ENCODE measurements at places on chromosomes 5 and 9. TPM values are rescaled to one million over a fixed set of nuclear protein-coding genes. Genes with fewer than 3 reads are reported as not detected.
A peak's percentile ranks its signal among the peaks of the same experiment; 100 is the strongest.

The MCC gene
- 4.1 TPM for total RNA-seq

GRCh38 chr5:33526755-33527154, 86.0 kb downstream of the TARS1 start:
- H3K36me3 ChIP-seq: no peaks in the 10 kb centered on the region
- H3K27me3 ChIP-seq: no peaks in the 10 kb centered on the region
- no peak overlapping the region for H3K27ac ChIP-seq
- no peak for DNase-seq

- H3K27me3 ChIP-seq: no peaks in the 10 kb centered on the region
- H3K4me3 ChIP-seq: no peak overlapping the region
- DNase-seq: no peak
- no peak overlapping the region for H3K27ac ChIP-seq
- H3K36me3 ChIP-seq: no peaks in the 10 kb centered on the region
- no peaks in the 10 kb centered on the region for H3K4me1 ChIP-seq
Measured at GRCh38 chr5:3339798-3340115, 255.9 kb upstream of the IRX1 start.

The WNT8A gene
- not detected for total RNA-seq

GRCh38 chr9:79572608-79573411, 1.0 kb downstream of the TLE4 start:
- H3K27me3 ChIP-seq: peaks cover 5% of the 10 kb centered on the region
- peaks cover 41% of the 10 kb centered on the region for H3K4me1 ChIP-seq
- H3K4me3 ChIP-seq: peak overlapping the region; percentile 80
- peak; percentile 69 for DNase-seq
- H3K27ac ChIP-seq: peak overlapping the region; percentile 85
- peaks cover 4% of the 10 kb centered on the region for H3K36me3 ChIP-seq

DNA sequence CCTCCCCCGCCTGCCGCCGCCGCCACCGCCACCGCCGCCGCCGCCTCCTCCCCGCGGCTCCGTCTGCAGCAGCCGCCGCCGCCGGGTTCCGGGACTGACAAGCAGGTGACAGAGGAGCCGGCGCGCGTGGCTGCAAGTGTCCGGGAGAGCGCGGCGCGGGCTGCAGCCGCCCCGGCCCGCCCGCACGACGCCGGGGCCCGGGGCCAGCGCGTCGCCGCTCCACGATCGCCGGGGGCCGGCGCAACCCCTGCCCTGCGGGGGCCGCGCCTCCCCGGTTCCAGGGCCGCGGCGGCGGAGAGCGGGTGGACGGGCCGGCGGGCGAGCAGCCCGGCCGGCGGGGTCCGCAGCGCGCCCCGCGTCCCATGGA, 343 bp downstream of the LMX1B start:
- H3K36me3 ChIP-seq: no peaks in the 10 kb centered on the region
- H3K27ac ChIP-seq: no peak overlapping the region
- H3K4me3 ChIP-seq: no peak overlapping the region
- H3K27me3 ChIP-seq: peaks cover 68% of the 10 kb centered on the region
- H3K4me1 ChIP-seq: peaks cover 30% of the 10 kb centered on the region

GRCh38 chr9:109214414-109214813, 47.4 kb upstream of the FRRS1L start:
- no peak for DNase-seq
- H3K4me3 ChIP-seq: no peak overlapping the region
- no peak overlapping the region for H3K27ac ChIP-seq

DNA sequence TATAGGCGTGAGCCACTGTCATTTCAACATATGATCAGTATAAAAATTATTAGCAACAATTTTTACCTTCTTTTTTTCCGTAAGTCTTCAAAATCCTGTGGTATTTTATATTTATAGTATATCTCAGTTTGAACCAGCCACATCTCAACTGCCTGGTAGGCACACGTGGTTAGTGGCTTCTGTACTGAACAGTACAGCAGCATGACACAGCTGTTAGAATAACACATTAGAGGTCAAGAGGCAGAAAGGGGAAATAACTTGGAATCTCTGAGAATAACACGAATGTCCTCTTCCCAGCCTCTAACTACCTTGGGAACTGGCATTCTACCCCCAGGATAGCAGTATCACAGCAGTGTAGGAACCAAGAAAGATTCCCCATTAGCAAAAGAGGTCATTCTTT, 108.5 kb upstream of the IQGAP2 start:
- peaks cover 12% of the 10 kb centered on the region for H3K4me1 ChIP-seq
- H3K36me3 ChIP-seq: no peaks in the 10 kb centered on the region
- no peak overlapping the region for H3K4me3 ChIP-seq
- H3K27me3 ChIP-seq: peaks cover 1% of the 10 kb centered on the region

The TRMT10B gene
- total RNA-seq: 11.5 TPM

The TSSK1B gene
- not detected for total RNA-seq

The SLC45A2 gene
- not detected for total RNA-seq

- DNase-seq: peak; percentile 5
- no peaks in the 10 kb centered on the region for H3K27me3 ChIP-seq
- H3K36me3 ChIP-seq: peaks cover 12% of the 10 kb centered on the region
Measured at GRCh38 chr9:93678199-93679019, 102.0 kb downstream of the PHF2 start.

DNA sequence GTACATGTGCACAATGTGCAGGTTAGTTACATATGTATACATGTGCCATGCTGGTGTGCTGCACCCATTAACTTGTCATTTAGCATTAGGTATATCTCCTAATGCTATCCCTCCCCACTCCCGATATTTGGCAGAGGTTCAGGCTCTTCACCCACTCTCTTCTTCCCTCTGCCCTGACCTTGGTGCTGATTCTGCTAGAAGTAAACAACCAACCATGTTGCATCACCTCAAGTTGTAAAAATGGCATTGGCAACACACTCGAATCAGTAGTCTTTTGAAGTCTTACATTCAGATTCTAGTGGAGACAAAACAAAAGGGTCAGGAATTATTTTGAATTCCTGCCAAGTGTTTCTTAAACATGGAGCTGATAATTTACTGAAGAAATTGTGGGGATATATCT, 40.0 kb downstream of the PRR16 start:
- no peak overlapping the region for H3K4me3 ChIP-seq
- DNase-seq: no peak
- H3K4me1 ChIP-seq: no peaks in the 10 kb centered on the region
- no peaks in the 10 kb centered on the region for H3K27me3 ChIP-seq
- no peaks in the 10 kb centered on the region for H3K36me3 ChIP-seq
- no peak overlapping the region for H3K27ac ChIP-seq

The BTNL8 gene
- total RNA-seq: not detected

The MAMDC2 gene
- total RNA-seq: not detected

The EFNA5 gene
- total RNA-seq: not detected

GRCh38 chr9:137358126-137358525, 56.1 kb upstream of the NRARP start:
- DNase-seq: no peak
- H3K36me3 ChIP-seq: peaks cover 7% of the 10 kb centered on the region
- H3K27ac ChIP-seq: no peak overlapping the region
- H3K4me3 ChIP-seq: no peak overlapping the region

GRCh38 chr5:173229382-173229959, 5.5 kb downstream of the NKX2-5 start:
- peaks cover 73% of the 10 kb centered on the region for H3K27me3 ChIP-seq
- H3K36me3 ChIP-seq: no peaks in the 10 kb centered on the region
- H3K27ac ChIP-seq: no peak overlapping the region
- peaks cover 32% of the 10 kb centered on the region for H3K4me1 ChIP-seq
- H3K4me3 ChIP-seq: peak overlapping the region; percentile 5

- H3K4me1 ChIP-seq: peaks cover 26% of the 10 kb centered on the region
- no peak overlapping the region for H3K27ac ChIP-seq
- H3K27me3 ChIP-seq: no peaks in the 10 kb centered on the region
- no peak for DNase-seq
Measured at GRCh38 chr9:132942541-132943182, 1.8 kb downstream of the TSC1 start.

GRCh38 chr5:179332741-179333290, 12.4 kb downstream of the ADAMTS2 start:
- H3K4me3 ChIP-seq: no peak overlapping the region
- DNase-seq: no peak
- H3K27ac ChIP-seq: no peak overlapping the region
- H3K27me3 ChIP-seq: peaks cover 9% of the 10 kb centered on the region
- no peaks in the 10 kb centered on the region for H3K36me3 ChIP-seq

- no peaks in the 10 kb centered on the region for H3K4me1 ChIP-seq
- DNase-seq: no peak
- no peak overlapping the region for H3K27ac ChIP-seq
Measured at GRCh38 chr9:112599732-112600131, 113.1 kb downstream of the KIAA1958 start.

The CDC42SE2 gene
- 103 TPM for total RNA-seq

GRCh38 chr5:132225165-132226032, 2.3 kb downstream of the P4HA2 start:
- DNase-seq: peak; percentile 63
- peaks cover 9% of the 10 kb centered on the region for H3K4me1 ChIP-seq
- no peaks in the 10 kb centered on the region for H3K36me3 ChIP-seq

The PTGES2 gene
- total RNA-seq: 43.6 TPM

The GGTA1 gene
- total RNA-seq: not detected

GRCh38 chr9:75810063-75810462, 80.4 kb upstream of the PCSK5 start:
- H3K4me3 ChIP-seq: no peak overlapping the region
- no peak overlapping the region for H3K27ac ChIP-seq
- no peaks in the 10 kb centered on the region for H3K4me1 ChIP-seq
- no peaks in the 10 kb centered on the region for H3K27me3 ChIP-seq

The RGS3 gene
- total RNA-seq: 57.7 TPM

DNA sequence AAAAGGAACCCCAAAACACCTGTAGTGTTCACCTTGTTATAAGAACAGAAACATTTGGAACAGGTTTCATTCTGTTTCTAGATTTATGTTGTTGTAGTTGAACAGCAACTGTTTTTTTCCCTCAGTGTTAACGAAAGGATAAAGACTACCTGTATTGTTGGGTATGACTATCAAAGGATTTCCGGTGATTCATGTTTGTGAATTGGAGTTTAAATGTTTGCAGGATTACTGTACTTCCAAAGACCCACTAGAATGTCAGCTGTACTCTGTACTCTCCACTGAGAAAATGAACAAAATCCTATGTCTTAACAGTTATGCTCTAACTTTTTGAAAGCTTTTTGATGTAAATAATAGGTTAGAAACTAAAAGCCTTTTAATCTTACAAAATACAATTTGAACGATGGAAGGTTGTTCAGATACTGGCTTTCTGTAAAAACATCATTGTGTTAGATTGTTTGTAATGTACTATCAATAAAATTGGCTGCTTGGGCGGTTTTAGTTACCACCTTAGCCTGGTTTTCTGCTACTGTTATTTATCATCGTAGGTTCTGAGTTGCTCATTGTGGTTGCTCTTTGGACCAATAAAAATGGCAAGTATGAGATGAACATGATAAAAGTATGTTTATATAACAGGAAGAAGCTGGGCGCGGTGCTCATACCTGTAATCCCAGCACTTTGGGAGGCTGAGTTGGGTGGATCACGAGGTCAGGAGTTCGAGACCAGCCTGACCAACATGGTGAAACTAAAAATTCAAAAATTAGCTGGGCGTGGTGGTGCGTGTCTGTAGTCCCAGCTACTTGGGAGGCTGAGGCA, 44.1 kb downstream of the DCP2 start:
- H3K27ac ChIP-seq: peak overlapping the region; percentile 80
- H3K4me1 ChIP-seq: peaks cover 77% of the 10 kb centered on the region
- peak; percentile 61 for DNase-seq
- H3K4me3 ChIP-seq: no peak overlapping the region

DNA sequence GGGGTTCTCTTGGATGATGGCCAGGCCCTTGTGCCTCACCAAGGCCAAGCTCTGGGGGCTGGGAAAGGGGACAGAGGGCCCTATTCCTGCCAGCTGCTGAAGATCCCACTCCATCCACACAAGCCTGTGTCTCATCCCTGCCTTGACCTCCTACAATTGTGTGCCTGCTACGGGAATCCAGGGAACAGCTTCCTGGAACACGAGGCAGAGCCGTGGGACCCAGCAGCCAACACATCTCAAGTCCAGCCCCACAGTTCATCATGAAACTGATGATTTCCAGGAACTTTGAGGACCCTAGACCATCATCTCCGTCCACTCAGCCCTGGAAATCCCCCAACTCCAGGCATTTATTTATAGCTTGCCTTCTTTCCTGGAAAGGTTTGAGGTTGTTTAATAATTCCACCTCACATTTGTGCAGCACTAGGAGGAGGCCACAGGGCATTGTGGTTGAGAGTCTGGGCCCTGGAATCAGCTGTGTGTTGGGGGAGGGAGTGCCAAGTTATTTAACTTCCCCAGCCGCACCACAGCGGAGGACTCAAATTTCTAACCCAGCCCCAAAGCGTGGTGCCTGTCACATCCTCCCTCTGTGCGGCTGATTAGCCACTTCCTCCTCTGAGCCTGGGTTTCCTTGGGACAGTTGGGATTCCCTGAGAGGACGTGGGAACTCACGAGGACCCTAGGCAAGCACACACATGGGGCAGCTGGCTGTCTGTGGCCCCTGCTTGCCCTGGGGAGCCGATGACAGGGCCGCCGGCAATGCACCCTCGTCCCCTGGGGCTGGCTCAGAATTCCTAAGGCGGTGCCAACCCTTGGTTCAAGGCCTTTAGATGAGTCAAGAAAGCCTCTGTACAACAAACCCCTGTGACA, 58.2 kb upstream of the GGTA1 start:
- no peaks in the 10 kb centered on the region for H3K36me3 ChIP-seq
- H3K27me3 ChIP-seq: peaks cover 5% of the 10 kb centered on the region
- DNase-seq: peak; percentile 13
- no peaks in the 10 kb centered on the region for H3K4me1 ChIP-seq
- H3K4me3 ChIP-seq: no peak overlapping the region

The GMCL2 gene
- total RNA-seq: not detected

Data from activated CD4-positive, alpha-beta memory T cell treated with anti-CD3 and anti-CD28 coated beads for 36 hours (primary cell).